ENCODE measurements at places on chromosomes 2 and 18. TPM values are rescaled to one million over a fixed set of nuclear protein-coding genes. Genes with fewer than 3 reads are reported as not detected.
A peak's percentile ranks its signal among the peaks of the same experiment; 100 is the strongest.

- DNase-seq = peak; percentile 99
Observed at GRCh38 chr2:28408764-28409599, 16.3 kb downstream of the FOSL2 start.

- no peak for DNase-seq
Observed at GRCh38 chr2:145044491-145044890, 524.6 kb upstream of the ZEB2 start.

DNA sequence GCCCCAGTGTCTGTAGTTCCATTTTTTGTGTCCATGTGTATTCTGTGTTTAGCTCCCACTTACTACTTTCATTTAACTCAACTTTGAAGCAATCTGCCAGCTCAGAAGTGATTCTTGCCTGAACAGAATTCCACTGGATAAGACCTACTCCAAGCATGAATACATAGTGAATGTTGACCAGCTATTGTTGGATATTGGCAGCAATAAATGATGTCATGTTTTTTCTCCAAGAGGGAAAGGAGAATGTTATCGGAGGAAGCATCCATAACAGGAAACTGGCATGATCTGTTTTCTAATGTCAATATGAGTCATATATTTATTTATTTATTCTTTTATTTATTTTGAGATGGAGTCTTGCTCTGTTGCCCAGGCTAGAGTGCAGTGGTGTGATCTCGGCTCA lies 36.8 kb upstream of the TRAPPC8 start:
- DNase-seq = no peak

SPP2 gene
- total RNA-seq = 0.27 TPM

HRH4 gene
- not detected for total RNA-seq

FER1L5 gene
- not detected for total RNA-seq

ARL6IP6 gene
- 66.7 TPM for total RNA-seq

GCA gene
- 31.4 TPM for total RNA-seq
